ENCODE measurements at places on chromosomes 11 and 22.
A peak's percentile ranks its signal among the peaks of the same experiment; 100 is the strongest.

DNA sequence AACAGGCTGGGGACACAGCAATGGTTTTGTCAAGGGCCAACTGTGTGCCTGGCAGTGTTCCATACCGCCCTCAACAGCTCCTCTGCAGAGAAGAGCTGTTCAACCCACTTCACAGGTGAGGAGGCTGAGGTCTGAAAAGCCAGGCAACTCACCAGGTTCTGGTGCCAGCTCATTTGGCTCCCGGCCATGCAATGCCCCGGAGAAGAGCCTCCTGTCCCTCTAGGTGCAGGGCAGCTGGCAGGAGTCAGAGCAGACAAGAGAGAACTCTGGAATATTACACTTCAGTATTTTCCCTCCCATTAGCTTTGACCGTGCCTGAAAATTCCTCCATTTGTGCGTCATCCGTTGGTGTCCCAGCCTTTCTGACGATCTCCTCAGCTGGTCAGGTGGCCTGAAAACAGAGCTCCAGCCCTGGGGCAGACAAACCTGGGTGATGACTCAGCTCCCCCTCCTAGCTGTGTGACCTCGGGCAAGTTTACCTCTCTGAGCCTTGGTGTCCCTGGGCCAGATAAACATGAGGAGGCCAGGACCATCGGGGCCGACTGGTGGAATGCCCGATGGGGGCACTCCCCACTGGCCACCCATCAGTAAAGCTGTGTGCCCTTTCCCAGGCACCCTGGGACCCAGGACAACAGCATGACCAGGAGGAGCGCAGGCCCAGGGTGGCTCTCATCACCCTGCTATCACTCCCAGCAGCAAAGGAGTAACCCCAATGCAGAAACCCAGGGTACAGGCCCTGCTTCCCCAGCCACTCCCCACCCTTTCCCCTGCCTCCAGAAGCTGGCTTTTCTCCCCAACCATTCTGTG, 9.6 kb upstream of the C1QTNF6 start:
- DNase-seq, result peak; percentile 78

GRCh38 chr11:120310870-120311269, 14.2 kb upstream of the TLCD5 start:
- no peak for DNase-seq

- DNase-seq, result no peak
Observed at GRCh38 chr11:3635641-3636375, 6.0 kb downstream of the ART5 start.

- DNase-seq, result no peak
Observed at GRCh38 chr11:34679681-34680080, 58.8 kb downstream of the EHF start.

DNA sequence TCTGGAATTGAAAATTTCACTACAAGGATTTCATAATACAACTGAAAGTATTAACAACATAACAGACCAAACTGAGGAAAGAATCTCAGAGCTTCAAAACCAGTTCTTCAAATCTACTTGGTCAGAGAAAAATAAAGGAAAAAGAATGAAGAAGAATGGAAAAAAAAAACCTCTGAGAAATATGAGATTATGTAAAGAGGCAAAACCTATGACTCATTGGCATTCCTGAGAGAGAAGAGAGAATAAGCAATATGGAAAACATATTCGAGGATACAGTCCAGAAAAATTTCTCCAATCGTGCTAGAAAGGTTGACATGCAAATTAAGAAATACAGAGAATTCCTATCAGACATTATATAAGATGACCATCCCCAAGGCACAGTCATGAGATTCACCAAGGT, 23.4 kb upstream of the GPR83 start:
- DNase-seq, result no peak

DNA sequence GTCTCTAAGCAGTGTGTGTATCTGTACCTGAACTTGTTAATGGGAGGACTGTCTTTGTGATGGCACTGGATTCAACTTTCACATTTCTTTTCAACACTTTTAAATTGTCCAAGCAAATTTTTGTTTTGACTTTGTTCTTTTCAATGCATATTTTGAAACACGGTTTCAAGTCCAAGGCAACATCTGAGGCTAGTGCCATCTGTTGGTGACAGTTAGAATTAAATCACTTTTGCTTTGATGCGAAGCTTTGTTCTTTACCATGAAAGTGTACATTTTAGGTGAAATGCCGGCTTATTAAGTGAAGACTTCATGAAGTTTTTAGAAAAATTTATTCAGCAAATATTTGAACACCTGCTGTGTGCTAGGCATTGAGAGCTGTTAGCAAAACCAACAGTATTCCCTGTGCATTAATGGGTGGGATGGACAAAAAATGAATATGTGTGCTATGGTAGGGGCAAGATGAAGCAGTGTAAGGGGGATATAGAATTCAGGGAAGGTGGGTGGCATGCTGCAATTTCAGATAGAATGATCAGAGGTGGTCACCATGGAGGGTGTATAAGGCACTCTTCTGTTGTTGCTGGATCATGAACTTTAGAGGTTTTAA, 70.2 kb downstream of the DDX10 start:
- DNase-seq, result no peak

- DNase-seq, result no peak
Observed at GRCh38 chr11:37322333-37323194, 724.5 kb upstream of the RAG2 start.

- DNase-seq, result no peak
Observed at GRCh38 chr11:34909955-34910354, 6.2 kb downstream of the APIP start.

DNA sequence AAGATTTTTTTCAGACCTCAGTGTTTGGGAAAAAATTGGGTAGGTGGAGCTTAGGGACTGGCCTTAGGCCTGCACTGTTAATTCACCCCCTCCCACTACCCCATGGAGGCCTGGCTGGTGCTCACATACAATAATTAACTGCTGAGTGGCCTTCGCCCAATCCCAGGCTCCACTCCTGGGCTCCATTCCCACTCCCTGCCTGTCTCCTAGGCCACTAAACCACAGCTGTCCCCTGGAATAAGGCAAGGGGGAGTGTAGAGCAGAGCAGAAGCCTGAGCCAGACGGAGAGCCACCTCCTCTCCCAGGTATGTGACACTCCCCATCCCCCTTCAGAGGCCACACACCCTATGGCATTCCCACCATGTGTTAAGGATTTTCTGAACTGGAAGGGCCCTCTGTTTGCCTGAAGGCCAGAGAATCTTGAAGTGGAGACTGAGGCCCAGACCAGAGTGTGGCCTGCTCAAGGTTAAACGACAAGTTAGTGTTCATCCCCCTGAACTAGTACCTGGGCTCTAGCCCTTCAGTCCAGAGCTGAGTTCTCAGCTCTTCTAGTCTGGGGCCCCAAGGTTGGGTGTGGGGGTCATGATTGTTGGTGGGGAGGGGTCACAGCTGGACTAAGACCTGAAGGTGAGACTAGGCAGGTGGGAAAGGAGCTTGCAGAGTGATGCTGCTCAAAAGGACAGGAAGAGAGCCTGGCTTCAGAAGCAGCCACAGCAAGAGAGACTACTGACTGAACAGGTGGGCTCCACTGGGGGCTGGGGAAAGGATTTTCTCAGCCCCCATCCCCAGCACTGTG, 2.3 kb upstream of the FOLR1 start:
- DNase-seq, result no peak

GRCh38 chr11:60193687-60194433, 11.0 kb upstream of the MS4A6A start:
- peak; percentile 73 for DNase-seq

- no peak for DNase-seq
Observed at GRCh38 chr11:95989780-95990179, 65.9 kb upstream of the MTMR2 start.

- DNase-seq, result no peak
Observed at GRCh38 chr11:133834682-133835592, 10.4 kb downstream of the SPATA19 start.

DNA sequence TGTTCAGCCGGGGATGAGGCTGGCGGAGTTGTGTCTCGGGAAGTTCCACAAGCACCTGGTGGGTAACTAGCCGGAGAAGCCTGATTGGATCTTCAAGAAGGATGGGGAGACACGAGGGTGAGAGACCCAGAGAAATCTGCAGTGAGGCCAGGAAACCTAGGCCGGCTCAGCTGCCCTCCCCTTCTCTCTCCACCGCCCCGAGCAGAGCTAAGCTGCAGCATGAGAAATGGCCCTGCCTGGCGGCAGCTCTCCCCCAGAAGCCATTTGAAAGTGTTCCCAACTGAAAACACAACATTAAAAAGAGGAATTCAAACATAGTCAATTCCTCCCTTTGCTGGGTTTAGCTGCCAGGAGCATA, 77.8 kb upstream of the SHISAL1 start:
- no peak for DNase-seq

GRCh38 chr11:126257144-126257543, 11.6 kb downstream of the SRPRA start:
- no peak for DNase-seq

- DNase-seq, result no peak
Observed at GRCh38 chr11:73072935-73073481, 69.1 kb downstream of the FCHSD2 start.

DNA sequence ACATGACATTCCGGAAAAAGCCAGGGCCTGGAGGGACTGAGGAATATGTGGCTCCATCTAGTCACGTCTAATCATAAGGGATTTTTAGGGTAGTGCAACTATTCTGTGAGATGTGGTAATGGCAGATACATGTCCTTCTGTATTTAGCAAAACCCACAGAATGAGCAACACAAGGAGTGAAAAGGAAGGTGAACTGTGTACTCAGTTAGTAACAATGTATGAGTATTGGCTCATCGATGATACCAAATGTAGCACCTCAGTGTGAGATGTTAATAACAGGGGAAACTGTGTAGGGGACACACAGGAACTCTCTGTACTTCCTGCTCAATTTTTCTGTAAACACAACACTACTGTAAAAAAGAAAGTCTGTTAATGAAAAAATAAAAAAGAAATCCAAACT, 42.0 kb upstream of the CARS1 start:
- no peak for DNase-seq

GRCh38 chr11:17751558-17751957, 17.0 kb downstream of the KCNC1 start:
- DNase-seq, result no peak

GRCh38 chr11:133238027-133238426, 294.3 kb downstream of the OPCML start:
- no peak for DNase-seq

GRCh38 chr22:21951931-21952465, 650 bp downstream of the PPM1F start:
- DNase-seq, result no peak
